NCI-H2029 treated with DMSO at 0.1 percent for 48 hours (cell line): ENCODE measurements at places on chromosomes 4 and X.

DNA sequence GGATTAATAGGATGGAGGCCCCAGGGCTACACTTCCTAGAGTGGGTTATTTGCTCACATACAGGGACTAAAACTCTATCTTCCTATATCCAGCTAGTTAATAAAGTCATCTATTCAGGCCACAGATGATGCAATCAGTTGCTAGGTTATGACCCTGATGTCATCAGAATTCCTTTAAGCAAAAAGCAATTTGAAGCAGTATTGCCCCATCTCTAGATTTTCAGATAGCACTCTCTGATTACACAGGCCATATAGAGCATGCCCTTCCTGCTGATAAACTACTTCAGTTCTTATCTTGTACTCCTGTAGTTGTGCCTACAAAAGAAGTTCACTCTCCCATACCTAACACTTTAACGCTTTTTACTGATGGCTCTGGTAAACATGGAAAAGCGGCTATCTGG, 84.8 kb downstream of the TMEM144 start:
- no peak for DNase-seq

- no peak for DNase-seq
Measured at GRCh38 chr4:161577579-161578301, 586.1 kb downstream of the FSTL5 start.

DNA sequence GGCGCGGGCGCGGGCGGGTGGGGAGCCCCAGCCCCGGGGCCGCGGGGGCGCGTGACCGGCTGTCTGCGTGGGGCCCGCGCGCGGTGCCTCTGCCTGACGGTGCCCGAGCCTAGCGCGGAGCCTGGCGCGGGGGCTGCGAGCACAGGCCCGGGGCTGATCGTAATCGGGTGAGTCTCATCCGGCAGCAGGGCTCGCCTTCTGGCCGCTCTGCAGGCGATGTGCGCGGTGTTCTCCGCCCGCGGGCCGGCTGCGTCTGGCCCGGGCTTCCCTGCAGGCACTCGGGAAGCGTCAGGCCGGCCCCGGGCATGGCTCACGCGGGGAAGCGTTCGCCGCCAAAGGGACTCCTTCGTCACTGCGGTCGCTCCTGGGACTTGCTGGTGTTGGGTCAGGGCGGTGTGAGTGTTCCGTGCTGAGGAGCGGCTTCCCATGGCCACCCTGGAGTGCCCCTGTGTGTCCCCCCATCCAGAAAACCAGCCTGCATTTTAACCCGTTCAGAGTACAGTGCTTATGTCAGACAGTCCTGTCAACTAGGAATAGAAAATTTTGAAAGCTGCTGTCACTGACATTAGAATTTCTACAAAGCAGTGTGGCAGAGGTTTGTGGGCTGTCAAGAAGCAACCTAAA, 40.6 kb downstream of the FAM149A start:
- no peak for DNase-seq

GRCh38 chr4:166493924-166494345, 620.9 kb downstream of the TLL1 start:
- DNase-seq: no peak

- no peak for DNase-seq
Measured at GRCh38 chrX:134803551-134804183, 145.4 kb upstream of the PLAC1 start.
